ENCODE measurements at places on chromosomes 1 and 21. TPM values are rescaled to one million over a fixed set of nuclear protein-coding genes. Genes with fewer than 3 reads are reported as not detected.

DNA sequence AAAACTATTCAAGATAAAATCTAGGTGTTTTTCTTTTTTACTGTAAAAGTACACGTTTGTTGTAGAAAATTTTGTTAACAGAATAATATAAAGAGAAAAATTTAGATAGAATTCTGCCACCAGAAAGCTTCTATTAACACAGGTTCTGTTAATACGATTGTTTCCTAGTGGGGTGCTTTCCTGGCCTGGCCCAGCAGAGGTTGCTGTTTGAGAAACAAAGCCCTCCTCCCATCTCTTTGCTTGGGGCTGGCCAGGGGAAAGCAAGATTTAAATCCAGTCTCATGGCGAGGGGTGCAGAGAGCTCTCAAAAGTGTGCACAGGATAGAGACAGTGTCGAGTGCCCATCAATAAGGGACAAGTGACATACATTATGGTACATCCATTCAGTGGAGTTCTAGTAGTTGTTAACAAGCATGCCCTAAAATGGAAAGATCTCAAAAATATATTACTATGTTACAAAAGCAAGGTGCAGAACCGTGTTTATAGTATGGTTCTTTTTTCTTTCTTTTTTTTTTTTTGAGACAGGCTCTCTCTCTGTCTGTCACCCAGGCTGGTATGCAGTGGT, 14.6 kb upstream of the ACBD3 start:
- no peak for DNase-seq

DNA sequence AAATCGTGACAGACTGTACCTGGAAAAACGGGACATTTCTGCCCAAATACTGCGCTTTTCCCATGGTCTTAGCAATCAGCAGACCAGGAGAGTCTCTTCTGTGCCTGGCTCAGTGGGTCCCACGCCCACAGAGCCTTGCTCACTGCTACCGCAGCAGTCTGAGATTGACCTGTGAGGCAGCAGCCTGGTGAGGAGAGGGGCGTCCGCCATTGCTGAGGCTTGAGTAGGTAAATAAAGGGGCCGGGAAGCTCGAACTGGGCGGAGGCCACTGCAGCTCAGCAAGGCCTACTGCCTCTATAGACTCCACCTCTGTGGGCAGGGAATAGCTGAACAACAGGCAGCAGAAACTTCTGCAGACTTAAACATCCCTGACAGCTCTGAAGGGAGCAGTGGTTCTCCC, 203.1 kb downstream of the DENND1B start:
- no peak for DNase-seq

GRCh38 chr21:41894922-41895557, 15.9 kb upstream of the PRDM15 start:
- no peak for DNase-seq

- DNase-seq, result no peak
These were observed 46.3 kb downstream of the MRPL37 start for GRCh38 chr1:54246116-54246721.

GRCh38 chr1:16244650-16245285, 7.8 kb upstream of the CPLANE2 start:
- no peak for DNase-seq

DNA sequence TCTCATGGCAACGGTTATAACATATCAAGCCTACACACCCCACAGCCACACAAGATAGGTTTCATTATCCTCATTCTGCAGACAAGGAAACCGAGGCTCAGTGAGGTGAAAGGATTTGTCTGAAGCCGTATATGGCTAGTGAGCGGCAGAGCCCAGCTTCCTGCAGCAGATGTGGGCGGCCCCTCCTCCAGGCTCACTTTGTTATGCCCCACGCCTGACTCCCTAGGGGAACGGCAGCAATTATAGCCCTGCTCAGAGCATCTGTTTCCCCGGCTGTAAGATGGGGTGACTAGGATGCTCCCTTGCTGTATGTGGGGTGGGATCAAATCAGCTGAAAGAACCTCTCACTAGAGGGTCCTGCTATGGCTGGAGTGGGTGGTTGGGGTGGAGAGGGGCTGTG, 22.1 kb downstream of the GRHL3 start:
- DNase-seq, result no peak

- no peak for DNase-seq
These were observed 23.7 kb downstream of the LRRC8B start for GRCh38 chr1:89548122-89548857.

TRPM2 gene
- polyA plus RNA-seq, result 2.4 TPM

SDC3 gene
- polyA plus RNA-seq, result 44.1 TPM

All from right lung (tissue), 10 donors.